Activated CD8-positive, alpha-beta memory T cell treated with anti-CD3 and anti-CD28 coated beads, Interleukin-2, amount 10 ng/mL, durations not matched to agents 7 days and 5 days (primary cell): ENCODE measurements at places on chromosomes 1 and 21. TPM values are rescaled to one million over a fixed set of nuclear protein-coding genes. Genes with fewer than 3 reads are reported as not detected.

VSIG8 gene
- not detected for total RNA-seq

RAP1GAP gene
- total RNA-seq, result 0.29 TPM

FMO5 gene
- 0.96 TPM for total RNA-seq

PTPRU gene
- total RNA-seq, result 0.64 TPM

ZBTB8B gene
- total RNA-seq, result not detected

ERICH3 gene
- total RNA-seq, result 0.23 TPM

CCDC185 gene
- not detected for total RNA-seq
